NCI-H82 (cell line): ENCODE measurements at places on chromosomes 3 and 15.

DNA sequence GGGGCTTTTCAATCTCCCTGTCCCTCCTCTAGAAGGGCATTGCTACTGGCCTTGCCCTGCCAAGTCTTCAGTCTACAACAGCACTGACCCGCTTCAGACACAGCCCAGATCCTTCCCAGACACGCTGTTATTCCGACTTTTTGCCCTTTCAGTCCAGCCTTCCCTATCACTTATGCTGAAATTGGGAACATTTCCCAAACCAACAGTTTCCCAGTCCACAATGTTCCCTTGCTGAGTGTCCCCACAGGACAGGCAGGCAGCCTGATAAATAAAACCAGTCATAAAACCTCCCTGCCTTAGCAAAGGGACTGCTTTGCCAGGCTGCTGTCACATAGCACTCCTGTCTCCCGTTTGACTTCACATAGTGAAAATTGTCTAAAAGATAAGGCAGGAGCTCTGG lies 43.5 kb downstream of the GOLGA6L2 start:
- no peak for DNase-seq

GRCh38 chr3:68447885-68448284 lies 484.5 kb downstream of the TAFA4 start:
- peak; percentile 1 for DNase-seq

DNA sequence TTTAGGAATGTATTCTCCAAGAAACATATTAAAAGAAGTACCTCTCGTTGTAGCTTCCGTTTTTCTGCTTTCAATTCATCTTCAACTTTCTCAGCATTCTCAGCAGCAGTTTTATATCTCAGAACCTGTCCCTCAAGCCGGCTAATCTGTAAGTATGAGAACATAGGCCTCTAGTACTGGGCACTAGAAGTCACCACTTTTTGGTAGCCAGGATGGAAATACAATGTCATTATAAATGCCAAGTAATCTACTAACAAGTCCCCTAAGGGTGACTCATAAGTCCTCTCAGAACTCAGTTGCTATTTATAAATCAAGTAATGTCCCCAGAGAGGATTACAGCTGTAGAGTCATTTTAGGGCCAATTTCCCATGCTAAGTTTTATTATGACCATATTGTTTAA lies 61.1 kb downstream of the MLH1 start:
- DNase-seq, result no peak

DNA sequence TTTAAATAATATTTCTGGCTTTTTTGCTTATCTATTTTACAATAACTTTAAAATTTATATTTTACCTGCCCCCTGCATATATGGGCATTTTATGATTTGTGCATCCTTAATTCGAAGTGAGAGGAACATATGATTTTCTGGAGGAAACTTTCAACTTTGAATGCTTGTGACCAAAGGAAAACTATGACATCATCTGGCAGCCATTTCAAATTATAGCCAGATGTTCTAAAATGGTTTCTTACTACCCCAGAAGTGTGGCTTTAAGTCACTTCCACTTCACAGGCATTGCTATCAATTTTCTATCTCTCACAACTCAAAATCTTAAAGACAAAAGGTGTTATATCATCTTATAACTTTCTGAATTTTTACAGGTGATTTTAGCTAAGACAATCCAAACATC lies 508.8 kb downstream of the RBMS3 start:
- DNase-seq, result no peak

GRCh38 chr3:186142393-186142932 lies 33.6 kb upstream of the ETV5 start:
- DNase-seq, result peak; percentile 32

DNA sequence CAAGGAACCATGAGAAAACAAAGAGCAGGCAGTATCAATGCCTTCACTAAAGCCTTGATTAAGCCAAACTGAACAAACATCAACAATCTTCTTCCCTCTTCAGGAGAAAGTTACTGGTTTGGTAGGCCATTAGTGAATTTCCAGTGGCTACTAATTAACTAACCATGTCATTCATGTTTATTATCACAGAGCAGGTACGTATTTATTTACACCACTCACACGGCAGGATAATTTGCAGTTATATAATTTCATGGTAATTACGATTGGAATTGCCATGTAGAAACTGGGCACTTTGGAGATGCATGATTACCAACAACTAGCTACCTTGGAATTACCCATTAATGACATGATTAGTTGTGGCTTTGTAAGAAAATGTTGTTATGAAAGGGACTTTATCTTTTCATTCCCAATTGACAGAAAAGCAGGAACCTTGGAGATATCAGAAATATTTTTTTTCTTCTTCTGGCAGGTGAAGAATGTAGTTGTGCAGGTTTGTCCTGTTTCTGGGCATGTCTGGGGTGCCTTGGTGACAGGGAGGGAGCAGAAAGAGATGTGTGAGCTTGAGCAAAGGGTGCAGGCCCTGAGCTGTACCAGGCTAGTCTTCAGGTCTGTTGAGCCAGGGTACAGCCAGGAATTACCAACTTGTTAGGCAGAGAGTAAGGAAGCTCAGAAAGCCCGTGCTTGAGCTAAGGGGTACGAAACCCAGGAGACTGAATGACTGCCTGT lies 310.7 kb downstream of the RORA start:
- DNase-seq, result no peak

GRCh38 chr3:176526942-176527341 lies 670.3 kb downstream of the TBL1XR1 start:
- DNase-seq, result no peak

GRCh38 chr3:138043266-138044029 lies 33.5 kb downstream of the CLDN18 start:
- DNase-seq, result no peak

DNA sequence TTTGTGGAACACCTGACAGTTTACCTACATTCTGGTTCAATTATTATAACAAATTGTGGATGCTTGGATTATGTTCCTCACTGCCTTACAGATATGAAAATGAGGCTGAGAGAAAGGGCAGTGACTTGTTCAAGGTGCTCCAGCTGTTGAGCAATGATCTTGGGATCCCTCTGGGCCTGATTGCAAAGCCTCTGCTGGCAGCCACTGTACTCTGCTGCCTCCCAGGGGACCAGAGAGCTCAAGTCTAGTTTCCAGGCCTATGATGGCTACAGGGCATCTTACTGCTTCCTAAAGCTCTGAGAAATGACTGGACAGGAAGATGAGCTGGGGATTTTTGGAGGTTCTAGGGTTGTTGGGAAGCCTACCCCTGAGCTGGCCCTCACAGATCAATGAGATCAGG lies 2.3 kb upstream of the SHC4 start:
- peak; percentile 74 for DNase-seq

DNA sequence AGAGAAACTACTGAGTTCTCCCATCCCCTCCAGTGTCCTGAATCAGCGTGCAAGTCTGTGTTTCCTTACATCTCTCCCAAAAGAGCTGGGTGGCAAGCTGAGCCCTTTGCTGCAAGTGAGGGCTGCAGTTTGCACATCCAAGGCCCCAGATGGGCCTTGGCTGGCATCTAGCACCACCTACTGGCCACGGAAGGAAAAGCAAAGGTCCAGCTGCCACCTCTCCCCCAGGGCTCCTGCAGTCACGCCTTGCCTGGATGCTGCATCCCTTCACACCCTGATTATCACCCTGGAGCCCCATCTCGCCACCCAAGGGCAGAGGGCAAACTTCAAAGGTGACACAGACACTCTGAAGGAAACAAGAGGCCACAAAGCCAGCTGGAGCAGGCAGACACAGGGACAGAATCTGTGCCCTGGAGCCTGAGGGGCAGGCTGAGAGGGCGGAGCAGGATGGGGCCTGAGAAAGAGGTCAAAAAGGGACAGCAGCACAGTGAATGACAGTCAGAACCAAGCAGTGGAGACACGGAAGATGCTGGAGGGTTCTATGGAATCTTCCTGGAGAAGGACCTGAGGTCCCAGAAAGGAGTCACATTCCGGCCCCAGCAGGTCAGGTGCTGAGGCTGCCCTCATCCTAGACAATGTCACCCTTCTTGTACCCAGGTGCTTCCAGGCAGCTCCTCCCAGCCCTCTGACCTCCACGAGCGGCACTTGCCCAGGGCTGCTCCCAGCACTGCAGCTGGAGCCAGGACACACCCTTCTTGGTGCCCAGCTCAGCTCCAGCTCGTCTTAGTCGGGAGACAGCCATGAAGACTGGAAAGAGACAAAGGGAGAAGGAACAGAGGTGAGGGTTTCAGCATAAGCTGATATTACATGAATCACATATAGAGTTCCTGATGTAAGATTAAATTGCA lies 18.3 kb upstream of the NTRK3 start:
- DNase-seq, result peak; percentile 71

GRCh38 chr3:169240786-169241486 lies 422.6 kb downstream of the MECOM start:
- peak; percentile 49 for DNase-seq

GRCh38 chr15:36601497-36601932 lies 22.1 kb downstream of the CDIN1 start:
- DNase-seq, result no peak

- DNase-seq, result no peak
These were observed 26.9 kb downstream of the CHDH start for GRCh38 chr3:53819163-53819868.

GRCh38 chr15:82624008-82624407 lies 23.2 kb downstream of the CPEB1 start:
- DNase-seq, result no peak

DNA sequence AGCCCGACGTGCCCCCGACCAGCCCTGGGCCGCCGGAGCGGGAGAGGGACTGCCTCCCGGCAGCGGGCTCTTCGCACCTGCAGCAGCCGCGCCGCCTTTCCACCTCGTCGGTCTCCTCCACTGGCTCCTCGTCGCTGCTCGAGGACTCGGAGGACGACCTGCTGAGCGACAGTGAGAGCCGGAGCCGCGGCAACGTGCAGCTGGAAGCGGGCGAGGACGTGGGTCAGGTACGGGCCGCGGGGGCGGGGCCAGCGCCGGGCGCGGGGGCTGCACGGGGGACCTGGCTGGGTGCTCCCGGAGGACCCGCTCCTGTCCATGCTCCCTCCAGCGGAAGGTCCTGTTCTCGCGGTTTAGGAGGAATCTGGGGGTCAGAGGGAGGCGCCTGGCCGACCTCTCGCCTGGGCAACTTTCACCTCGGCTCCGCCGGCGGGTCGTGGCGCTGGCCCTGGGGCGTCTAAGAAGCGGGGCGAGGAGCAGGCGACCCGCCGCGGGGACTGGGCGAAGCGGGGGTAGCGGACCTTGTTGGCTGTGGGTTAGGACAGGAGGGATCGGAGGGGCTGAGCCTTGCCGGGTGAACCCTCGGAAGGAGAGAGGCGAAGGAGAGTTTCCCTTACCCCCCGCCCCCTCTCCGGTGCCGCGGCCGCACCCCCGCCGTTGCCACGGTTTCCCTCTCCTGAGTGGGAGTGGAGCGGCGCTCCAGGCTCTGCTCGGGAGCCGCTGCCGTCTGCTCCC lies 682 bp downstream of the ITPKA start:
- peak; percentile 45 for DNase-seq

DNA sequence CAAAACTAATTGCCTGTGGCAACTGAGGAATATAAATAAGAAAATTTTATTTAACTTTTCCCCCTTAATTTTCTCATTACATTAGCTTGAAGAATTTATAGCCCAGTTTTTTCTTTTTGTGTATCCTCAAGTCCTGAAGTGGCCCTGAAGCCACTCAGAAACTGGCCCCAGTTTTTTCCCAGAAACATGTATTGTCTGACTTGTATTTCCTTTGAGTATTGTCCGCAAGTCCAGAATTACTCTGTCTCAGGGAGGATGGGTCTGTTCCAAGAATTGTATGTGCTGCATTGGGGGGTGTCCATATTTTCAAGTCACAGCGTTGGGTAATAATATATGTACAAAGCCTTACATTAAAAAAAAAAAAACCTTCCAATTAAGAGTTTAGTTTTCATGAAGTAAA lies 149.7 kb upstream of the IL12A start:
- DNase-seq, result no peak

- no peak for DNase-seq
These were observed 2.9 kb downstream of the LNP1 start for GRCh38 chr3:100404250-100404548.

- peak; percentile 13 for DNase-seq
These were observed 6.9 kb downstream of the CMTM7 start for GRCh38 chr3:32398531-32398930.

DNA sequence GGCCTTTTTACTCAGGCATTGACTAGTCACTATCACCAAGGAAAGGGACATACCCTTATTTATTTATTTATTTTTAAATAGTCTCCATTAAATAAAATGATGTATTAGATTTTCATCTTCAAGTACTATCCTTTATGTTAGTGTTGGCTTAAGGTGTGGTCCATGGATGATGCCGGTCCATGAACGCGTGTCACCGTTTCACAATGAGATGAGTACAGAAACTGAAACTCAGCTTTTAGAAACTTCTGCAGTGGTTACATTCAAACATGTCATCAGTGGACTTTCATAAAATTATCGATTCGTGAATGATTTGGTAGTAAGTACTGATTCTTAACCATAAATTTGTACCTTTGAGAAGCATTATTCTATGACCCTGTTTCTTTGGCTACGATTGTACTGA lies 166.6 kb downstream of the SATB1 start:
- DNase-seq, result no peak

- DNase-seq, result no peak
These were observed 7.6 kb downstream of the SCG3 start for GRCh38 chr15:51688863-51689262.

- DNase-seq, result no peak
These were observed 25.6 kb upstream of the ATP2B2 start for GRCh38 chr3:10531031-10531430.

- DNase-seq, result no peak
These were observed 339.9 kb downstream of the NR2F2 start for GRCh38 chr15:96670389-96670788.

- DNase-seq, result no peak
These were observed 115.5 kb downstream of the NFKBIZ start for GRCh38 chr3:101964861-101965260.

DNA sequence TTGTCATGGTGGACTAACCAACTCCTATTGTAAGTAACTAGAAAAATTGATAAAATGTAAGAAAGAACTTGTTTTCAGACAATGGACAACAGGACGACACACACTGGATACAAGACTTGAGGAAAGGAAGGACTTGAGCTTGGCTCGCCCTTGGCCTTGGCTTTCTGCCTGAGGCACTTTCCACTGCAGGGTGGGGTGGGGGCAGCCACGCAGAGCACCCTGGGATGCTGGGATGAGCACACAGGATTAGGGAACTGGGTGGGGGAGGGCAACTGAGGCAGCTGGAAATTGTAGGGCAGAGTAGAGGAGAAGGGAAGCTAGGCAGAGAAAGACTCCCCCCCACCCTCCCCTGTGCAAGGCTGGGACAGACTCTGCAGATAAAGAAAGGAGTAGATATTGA lies 25.5 kb upstream of the HHATL start:
- DNase-seq, result peak; percentile 56

- DNase-seq, result no peak
These were observed 855.1 kb downstream of the ROBO1 start for GRCh38 chr3:78912687-78913086.

GRCh38 chr3:120148187-120148949 lies 54.1 kb upstream of the GSK3B start:
- DNase-seq, result no peak

GRCh38 chr15:37758412-37758811 lies 176.0 kb upstream of the TMCO5A start:
- DNase-seq, result no peak
